ENCODE measurements at places on chromosomes 3 and 15.

DNA sequence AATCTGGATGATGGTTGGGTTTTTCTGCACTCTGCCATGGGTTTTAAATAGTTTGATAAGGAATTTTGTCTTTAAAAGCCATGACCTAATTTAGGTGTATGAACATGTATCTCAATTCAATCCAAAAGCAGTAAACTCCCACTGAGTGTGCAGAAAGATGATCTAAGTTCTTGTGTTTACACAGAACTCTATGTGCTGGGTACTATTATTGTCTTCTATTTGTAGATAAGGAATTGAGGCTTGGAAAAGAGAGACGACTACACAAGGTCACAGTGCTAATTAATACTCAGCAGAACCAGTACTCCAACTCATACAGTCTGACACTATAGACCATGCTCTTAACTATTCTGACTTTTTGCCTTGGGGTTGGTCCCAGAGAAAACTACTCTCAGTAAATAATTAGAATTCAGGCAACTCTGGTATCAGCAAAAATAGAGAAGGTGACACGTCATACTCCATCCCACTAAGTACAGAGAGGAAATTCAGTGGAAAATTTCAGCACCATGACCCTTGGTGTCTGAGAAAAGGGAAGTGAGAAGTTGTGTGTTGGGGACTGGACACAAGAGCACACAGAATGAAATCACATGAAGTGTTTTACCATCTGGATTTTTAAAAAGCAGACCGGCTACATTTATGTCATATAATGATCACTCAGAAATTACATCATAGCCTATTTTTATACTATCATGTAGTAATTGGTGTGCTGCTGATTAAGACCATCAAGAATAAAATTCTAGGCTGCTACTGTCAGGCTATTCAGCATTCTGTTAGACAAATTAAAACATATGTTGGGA lies 18.3 kb upstream of the MYH15 start:
- DNase-seq = no peak

- no peak for DNase-seq
Measured at GRCh38 chr3:43915546-43915945, 224.8 kb downstream of the ABHD5 start.

DNA sequence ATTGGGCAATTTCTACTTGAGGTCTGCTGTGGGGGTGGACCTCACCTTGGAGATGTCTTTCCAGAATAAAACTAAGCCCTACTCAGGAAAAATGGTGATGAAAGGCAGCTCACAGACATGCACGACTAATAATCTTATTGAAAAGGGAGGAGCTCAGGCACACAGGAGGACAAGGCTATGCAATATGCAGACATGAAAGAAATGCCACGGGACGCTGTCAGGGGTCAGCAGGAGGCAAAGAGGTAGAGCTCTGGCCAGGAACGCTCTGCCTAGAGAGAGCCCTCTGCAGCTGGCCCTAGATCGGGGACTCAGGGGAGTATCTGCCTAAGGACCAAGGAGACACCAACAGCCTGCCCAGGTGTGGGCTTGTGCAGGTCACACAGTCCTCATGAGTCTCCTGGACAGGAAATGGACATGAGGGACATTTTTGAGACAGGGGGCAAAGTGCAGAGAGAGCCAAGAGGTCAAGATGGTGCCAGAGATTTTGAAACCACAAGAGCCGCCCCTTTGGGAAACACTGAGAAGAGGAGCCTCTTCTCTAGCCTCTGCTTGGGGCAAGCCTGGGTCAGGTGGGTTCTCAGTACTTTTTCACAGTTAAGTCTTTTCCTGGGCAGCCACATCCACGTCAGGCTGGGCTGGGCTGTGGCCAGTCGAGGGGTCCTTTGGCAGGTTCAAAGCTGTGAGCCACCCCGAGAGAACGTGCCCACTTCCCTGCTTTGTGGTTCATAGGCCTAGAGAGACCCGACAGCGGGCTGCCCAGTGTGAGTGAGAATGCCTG lies 23.2 kb downstream of the EAF1 start:
- DNase-seq = no peak

- no peak for DNase-seq
Measured at GRCh38 chr3:179942553-179943075, 94.1 kb downstream of the PEX5L start.

DNA sequence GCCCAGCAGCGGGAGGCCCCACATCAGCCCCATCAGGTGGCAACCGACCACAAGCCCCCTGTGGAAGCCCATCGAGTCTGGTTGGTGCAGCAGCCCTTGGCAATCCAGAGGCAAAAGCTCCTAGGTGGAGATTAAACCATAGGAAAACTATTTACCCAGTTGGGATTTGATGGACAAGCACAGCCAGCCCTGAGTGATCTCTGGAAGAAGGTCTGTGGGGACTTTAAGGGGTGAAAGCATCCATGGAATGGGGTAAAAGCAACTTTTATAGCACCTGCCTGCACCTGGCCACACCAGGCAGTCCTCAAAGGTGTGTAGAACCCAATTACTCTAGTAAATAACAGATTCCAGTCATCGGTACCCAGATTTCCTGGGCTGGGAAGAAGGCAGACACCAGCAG lies 206.3 kb downstream of the IGSF11 start:
- no peak for DNase-seq
